Activated T-helper 9 cell treated with anti-CD3 and anti-CD28 coated beads, Interleukin-2, amount 50 U/mL, for 16 hours (primary cell): ENCODE measurements at places on chromosomes 5 and 9.

DNA sequence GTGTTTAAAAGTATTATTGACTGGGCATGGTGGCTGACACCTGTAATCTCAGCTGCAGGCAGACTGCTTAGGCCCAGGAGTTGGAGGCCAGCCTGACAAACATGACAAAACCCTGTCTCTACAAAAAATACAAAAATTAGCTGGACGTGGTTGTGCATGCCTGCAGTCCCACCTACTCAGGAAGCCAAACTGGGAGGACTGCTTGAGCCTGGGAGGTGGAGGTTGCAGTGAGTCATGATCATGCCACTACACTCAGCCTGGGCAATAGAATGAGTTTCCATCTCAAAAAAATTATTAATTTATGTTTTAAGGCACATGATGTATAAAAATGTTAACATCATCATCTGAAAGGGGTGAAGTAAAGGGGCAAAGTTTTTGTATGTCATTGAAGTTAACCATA is 49.7 kb upstream of the FNIP1 start:
- DNase-seq = no peak

- DNase-seq = no peak
Measured at GRCh38 chr5:234450-234849, 16.3 kb downstream of the SDHA start.

DNA sequence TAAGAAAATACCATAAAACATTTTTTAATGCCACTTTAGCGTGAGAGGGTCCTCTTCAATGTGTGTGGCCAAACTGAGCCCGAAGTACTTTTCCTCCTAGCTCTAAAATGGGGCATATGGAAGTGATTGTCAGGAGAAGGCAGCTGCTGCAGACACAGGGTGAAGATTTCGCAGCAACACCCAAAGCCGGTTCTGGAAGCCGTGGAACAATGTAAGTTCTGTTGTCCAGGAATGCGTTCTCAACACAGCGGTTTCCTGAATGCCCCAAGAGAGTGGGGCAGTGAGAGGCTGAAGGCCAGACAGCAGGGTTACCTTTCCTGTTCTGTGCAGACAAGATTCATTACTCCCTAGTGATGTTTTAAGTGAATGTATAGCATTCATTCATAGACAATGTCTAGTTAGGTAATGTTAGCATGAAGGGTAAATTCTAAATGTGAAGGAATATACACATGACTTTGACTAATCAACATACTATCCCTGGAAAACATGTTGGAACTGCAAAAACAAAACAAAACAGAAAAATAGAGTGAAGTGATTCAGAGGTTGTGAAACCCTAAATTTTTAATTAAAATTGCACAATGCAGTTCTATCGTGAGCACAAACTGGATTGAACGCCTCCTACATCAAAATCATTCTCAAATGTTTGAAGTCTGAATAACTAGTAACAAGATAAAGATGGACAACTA is 197.0 kb upstream of the SEMA6A start:
- no peak for DNase-seq

GRCh38 chr5:10562201-10563109 is 1.4 kb upstream of the ANKRD33B start:
- DNase-seq = no peak

GRCh38 chr9:80025131-80025530 is 453.4 kb downstream of the TLE4 start:
- no peak for DNase-seq

GRCh38 chr5:133015466-133015865 is 10.9 kb downstream of the ZCCHC10 start:
- no peak for DNase-seq

GRCh38 chr5:126938466-126938865 is 91.9 kb downstream of the MARCHF3 start:
- DNase-seq = no peak

DNA sequence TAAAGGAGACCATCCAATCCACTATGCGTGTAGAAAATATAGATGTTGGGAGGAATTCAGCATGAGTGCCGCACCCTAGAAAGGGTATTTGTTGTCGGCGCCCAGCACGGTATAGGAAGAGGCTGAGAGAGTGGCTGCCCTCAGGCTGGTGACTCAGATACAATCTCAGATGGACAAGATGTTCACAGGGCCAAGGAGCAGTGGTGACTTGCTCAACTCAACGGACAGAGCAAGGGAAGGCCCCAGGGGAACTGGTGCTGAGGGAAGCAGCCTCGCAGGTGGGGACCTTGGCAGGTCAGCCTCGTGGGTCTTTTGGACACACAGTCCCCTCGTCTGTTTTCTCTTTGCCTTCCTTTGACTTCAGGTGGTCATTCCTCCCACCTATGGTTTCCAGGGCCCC is 28.0 kb upstream of the IRX2 start:
- no peak for DNase-seq

GRCh38 chr9:72857624-72857996 is 95.2 kb downstream of the ALDH1A1 start:
- DNase-seq = no peak

GRCh38 chr5:69497006-69497520 is 4.5 kb downstream of the OCLN start:
- DNase-seq = no peak

DNA sequence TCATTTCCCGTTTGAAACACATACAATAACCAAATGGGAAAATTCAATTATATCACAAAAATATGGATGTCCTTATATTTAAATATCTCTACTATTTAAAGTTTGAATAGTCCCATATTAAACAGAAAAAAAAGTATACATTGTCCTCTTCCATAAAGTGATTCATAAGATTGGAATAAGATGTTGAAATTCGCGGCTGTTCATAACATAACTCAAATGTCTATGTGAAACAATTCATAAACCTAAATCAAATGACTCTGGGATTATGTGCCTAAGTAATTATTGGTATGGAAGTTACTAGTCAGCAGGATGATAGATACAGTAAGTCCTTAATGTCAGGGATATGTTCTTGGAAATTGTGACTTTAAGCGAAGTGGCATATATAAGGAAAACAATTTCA is 3.9 kb upstream of the EFNA5 start:
- DNase-seq = no peak

- DNase-seq = no peak
Measured at GRCh38 chr9:8864545-8864896, 1064.9 kb upstream of the DMAC1 start.

DNA sequence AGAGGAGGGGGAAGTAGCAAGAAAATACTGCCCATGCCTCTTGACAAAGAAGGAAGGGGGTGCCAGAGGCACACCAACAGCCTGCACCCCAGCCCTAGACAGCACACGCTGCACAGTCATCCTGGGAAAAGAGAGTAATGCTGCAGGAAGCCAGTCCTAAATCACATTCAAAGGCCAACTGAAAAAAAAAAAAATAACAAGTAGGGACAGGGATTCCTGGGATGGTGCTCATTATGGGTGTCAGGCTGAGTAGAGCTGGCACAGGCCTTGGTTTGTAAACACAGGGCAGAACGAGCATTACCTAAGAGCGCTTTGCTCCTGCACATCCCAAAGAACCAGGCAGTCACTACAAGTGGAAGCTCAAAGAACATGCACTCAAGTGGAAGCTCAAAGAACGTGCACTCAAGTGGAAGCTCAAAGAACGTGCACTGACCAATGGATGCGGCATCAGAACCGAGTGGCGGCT is 7.8 kb downstream of the RAPGEF1 start:
- DNase-seq = no peak

DNA sequence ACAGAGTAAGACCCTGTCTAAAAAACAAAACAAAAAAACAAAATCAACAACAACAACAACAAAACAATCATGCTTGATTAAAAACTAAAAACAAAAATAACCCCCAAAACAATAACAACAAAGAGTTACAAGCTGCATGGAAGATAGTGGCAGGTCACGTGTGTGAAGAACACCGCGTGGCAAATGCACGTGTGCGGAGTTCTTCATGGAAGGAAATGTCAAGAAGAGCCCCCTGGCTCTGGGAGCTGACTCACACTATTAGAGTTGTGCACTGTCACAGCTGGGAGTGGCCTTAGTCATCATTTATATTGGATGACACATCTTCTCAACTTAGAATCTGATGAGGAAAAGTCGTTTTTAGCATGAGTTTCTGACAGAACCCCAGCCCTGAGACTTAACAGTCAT is 110.5 kb downstream of the JMY start:
- no peak for DNase-seq

DNA sequence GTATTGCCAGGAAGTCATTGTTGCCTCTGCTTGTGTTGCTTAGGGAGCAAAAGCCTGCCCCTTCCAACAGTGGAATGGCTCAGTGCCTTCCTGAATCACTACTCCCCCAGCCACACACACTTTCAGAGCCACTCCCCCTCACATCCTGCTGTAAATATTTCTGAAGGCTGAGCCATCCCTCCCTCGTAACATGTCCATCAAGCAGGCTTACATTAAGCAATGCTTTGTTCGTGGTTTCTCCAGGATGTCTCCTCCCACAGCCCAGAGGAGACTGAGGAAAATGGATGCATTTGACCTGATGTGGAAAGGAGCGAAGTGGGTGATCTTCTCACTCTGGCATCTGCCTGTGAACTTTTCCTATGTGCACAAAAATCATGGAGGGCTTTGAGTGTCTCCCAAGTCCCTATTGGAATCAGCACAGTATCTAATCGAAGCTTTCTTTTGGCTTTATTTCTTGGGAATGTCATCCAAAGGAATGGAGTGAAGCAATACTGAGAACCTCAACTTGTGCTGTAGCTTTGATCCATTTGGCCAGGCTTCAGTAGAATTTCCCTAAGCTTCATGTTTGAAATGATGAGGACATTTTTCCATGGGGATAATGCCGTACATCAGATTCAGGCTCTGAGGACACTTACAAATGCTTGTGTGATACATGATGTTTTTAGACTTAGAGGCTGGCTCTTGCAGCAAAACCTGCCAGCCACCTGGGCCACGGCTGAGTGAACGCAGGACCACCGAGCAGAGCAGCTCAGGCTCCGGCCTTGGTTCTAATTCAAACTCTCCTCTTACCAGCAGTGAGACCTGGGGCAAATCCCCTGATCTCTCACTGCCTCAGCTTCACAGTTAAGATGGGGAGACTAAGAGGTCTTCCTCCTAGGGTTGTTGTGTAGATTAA is 389.1 kb downstream of the ENC1 start:
- DNase-seq = no peak

- no peak for DNase-seq
Measured at GRCh38 chr9:133981958-133982681, 10.0 kb downstream of the VAV2 start.

DNA sequence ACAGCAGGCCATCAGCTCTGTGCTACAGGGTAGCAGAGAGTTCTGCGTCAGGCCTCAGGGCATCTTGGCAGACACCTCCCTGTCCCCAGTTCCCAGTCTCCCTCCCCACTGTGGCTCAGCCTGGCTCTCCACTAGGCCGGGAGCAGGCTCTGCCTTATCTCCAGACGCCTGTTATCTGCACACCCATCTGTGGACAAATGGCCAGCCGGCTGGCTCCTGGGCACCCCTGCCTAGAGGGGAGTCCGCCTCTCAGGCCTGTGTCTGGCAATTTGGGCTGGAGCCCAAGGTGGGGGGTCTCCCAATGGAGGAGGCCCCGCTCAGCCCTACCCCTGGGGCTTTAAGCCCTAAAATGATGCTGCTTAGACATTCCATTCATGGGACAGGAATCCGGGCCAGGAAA is 39.2 kb upstream of the HAND1 start:
- no peak for DNase-seq

DNA sequence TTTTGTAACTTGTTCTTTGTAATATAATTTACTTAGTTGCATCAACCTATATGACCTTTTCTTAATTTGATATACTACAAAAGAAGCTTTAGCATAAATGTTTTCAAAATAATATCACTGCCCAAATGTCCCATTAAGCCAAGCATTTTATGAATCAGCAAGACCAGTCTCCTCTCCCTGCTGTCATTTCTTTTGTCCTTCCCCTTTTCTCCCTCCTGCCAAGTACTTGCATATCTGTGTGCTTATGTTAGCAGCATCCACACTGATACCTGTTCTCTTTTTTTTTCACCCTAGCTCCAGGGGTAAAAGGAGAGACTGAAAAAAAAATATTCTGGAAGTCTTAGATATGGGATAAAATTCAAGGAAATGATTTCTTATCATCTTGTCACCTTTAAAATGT is 69.7 kb downstream of the ZSWIM6 start:
- no peak for DNase-seq

- DNase-seq = no peak
Measured at GRCh38 chr5:72138943-72139521, 31.8 kb downstream of the MAP1B start.

DNA sequence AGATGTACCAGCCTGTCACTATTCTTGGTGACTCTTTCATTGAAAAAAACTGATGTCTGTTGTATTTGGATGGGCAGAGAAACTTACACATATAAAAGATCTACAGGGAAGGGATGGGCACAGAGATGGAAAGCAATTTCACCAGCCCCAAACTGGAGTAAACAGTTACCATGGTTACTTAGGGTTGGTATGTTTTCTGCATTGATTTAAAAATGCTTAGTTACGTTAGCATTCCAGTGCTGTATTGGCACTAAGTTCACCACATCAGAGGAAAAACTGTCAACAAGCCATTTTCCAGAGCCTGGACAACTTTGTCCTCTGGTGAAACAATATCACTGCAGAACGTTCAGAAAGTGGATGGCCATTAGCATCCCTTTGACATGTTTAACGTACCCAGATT is 28.0 kb downstream of the MARCHF3 start:
- no peak for DNase-seq

DNA sequence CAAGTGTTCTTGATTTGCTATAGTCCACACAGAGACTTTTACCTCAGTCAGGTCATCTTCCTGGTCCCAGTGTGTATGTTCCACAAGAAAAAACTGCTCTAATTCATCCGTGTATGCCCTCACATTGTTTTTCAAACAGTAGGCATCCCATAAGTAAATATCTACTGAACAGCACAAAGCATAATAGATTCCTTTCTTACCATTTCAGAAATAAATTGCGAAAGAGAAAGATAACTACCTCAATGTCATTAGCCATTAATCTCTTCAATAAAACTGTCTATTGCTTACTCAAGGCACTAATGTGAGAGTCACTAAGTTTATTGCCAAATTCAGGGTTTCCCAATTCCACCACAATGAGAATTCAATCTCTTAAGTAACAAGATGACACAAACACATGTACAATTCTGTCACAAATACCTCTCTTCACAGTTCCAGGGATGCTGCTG is 9.6 kb downstream of the FBXW2 start:
- DNase-seq = no peak

DNA sequence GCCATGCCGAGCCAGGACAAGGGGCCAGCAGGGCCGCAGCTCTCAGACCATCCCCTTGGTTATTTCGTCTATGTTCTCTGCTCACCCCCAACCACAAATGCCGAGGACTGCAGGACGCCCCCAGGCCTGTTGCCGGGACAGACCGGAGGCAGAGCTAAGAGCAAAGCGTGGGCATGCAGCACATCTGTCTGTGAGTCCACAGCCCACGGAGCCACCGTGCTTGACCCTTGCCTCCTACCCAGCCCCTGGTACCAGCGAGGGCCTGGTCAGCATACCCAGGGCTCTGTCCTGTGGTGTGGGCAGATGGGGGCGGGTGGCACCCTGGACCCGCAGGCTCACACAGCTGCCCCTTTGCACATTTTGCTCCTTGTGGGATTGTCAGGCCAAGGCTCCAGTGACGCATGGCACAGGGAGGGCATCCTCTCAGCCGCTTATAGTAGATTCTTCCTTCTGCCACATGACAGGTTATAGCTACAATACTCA is 4.7 kb downstream of the BRD3 start:
- no peak for DNase-seq
